ENCODE measurements at places on chromosomes 6 and 20. TPM values are rescaled to one million over a fixed set of nuclear protein-coding genes. Genes with fewer than 3 reads are reported as not detected.

GRCh38 chr20:49054056-49054643 is 8.0 kb downstream of the CSE1L start:
- H3K4me1 ChIP-seq: peaks cover 5% of the 10 kb centered on the region
- DNase-seq: no peak
- no peaks in the 10 kb centered on the region for H3K27me3 ChIP-seq
- H3K27ac ChIP-seq: no peak overlapping the region

GRCh38 chr6:121756666-121757065 is 321.2 kb downstream of the GJA1 start:
- no peaks in the 10 kb centered on the region for H3K36me3 ChIP-seq
- H3K4me3 ChIP-seq: no peak overlapping the region
- no peak overlapping the region for H3K27ac ChIP-seq
- DNase-seq: no peak
- no peaks in the 10 kb centered on the region for H3K27me3 ChIP-seq

DNA sequence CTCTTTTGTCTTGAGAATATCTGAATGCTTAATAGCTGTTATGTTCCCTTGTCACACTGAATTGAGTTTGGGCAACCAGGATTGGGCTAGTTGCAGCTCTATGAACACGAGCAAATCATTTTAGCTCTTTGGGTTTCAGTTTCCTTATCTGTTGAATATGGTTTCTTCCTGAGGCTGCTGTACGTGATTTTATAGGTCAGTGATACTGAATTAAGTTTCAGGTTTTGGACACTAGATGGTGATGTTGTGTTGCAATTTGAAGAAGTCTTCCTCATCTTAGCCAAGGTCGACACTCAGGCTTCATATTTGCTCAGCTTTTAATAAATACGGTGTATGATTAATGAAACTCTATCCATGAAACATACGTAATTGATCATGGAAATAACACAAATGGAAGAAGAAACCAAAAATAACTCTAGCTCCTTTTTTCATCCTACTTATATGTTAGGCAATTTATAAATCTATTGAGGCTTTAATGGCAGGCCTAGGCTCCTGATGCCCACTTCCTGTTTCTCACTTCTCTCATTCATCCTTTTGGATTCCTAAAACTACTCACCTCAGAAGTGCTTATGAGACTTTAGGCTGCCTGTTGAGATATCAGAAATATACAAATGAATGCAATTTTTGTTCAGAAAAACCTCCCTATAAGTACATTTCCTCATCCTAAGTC is 354.1 kb upstream of the MAP3K7 start:
- no peaks in the 10 kb centered on the region for H3K27me3 ChIP-seq
- H3K27ac ChIP-seq: no peak overlapping the region
- no peak overlapping the region for H3K4me3 ChIP-seq
- DNase-seq: no peak
- H3K36me3 ChIP-seq: no peaks in the 10 kb centered on the region

NOL4L gene
- 16.8 TPM for polyA plus RNA-seq

SMLR1 gene
- polyA plus RNA-seq: not detected

- H3K4me3 ChIP-seq: no peak overlapping the region
- no peaks in the 10 kb centered on the region for H3K36me3 ChIP-seq
- no peak overlapping the region for H3K27ac ChIP-seq
These were observed 248.4 kb downstream of the MYLK4 start for GRCh38 chr6:2502096-2502997.

DNA sequence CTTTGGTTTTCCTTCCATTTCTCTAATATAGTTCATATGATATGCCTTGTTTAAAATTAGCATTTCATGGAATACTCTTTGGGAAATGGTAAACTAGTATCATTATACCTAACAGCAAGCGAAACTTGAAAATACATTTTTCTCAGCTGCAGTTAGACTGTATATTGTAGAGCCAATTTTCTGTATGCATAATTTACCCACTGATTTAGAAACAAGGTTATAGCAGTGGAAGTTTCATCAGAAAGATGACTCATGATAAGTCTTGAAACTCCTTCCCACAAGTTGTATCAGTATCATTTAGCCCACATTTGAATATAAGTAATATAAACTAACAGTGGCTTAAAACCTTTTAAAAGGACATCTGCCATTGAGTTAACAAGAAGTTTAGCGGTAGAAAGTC is 164.8 kb upstream of the BMP5 start:
- no peak for DNase-seq
- no peak overlapping the region for H3K27ac ChIP-seq
- no peaks in the 10 kb centered on the region for H3K36me3 ChIP-seq
- no peaks in the 10 kb centered on the region for H3K4me1 ChIP-seq
- H3K4me3 ChIP-seq: no peak overlapping the region
- no peaks in the 10 kb centered on the region for H3K27me3 ChIP-seq

DNA sequence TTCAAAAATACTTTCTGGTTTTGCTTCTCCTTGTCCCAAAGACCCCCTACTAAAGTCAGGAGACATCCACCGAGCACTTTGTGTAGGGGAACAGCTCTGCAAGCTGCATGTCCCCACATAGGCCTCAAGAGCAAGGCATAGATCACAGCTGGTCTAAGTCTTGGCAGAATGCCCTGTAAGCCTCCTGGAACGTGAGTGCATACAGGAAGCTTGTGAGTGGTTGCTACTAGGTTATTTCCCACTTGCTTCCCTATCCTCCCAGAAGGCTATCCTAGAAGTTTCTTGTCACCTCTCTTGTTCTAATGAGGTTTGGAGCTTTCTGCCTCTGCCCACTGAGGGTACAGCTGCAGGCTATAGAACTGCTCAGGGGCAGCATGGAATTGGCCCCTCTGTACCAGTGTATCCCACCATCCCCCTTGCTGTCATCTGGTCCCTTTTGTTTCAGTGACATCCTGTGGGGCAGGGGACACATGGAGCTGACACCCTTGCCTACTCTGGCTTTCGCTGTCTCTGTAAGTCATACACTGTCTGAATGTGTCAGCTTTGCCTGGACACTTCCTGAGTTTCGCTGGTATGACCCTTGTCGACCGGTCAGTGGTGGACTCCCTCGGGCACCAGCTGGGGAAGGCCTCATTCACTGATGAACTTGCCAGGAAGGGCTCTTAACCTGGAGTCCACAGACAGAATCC is 35.6 kb upstream of the KCNK16 start:
- H3K36me3 ChIP-seq: no peaks in the 10 kb centered on the region
- H3K27ac ChIP-seq: no peak overlapping the region
- H3K4me1 ChIP-seq: no peaks in the 10 kb centered on the region
- peak; percentile 76 for DNase-seq
- no peak overlapping the region for H3K4me3 ChIP-seq
- no peaks in the 10 kb centered on the region for H3K27me3 ChIP-seq

DNA sequence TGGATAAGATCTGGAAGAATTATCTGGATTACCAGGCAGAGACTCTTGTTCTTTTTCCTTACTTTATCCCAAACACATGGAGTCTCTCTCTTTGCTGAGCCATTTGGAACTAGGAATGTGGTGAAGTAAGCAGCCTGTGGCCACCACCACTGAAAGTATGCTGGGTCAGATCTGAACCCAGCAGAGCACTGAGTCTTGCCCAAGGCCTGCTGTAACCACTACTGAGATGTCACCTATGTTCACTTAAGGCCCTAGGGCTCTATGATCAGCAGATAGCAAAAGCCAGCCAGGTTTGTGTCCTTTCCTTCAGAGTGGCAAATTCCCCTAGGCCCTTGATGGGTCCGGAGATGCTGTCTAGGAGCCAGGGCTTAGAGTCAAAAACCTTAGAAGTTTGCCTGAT is 103.3 kb upstream of the PLN start:
- H3K4me1 ChIP-seq: no peaks in the 10 kb centered on the region
- no peak overlapping the region for H3K4me3 ChIP-seq
- H3K36me3 ChIP-seq: no peaks in the 10 kb centered on the region

DNA sequence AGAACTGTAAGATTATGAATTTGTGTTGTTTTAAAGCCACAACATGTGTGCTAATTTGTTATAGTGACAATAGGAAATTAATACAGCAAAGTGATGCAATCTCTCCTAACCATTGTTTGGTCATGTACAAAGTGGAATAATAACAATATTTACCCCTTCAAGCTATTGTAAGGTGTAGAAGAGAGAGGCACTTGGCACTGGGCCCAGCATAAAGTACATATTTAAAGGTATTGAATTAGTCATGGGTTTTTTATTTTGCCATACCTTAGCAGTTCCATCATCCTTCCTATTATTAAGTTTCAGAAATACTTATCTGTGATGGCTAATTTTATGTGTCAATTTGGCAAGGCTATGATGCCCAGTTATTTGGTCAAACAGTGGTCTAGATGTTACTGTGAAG is 322.4 kb upstream of the TSHZ2 start:
- no peak for DNase-seq
- H3K36me3 ChIP-seq: no peaks in the 10 kb centered on the region
- H3K4me3 ChIP-seq: no peak overlapping the region
- H3K27me3 ChIP-seq: no peaks in the 10 kb centered on the region
- H3K27ac ChIP-seq: no peak overlapping the region

DNA sequence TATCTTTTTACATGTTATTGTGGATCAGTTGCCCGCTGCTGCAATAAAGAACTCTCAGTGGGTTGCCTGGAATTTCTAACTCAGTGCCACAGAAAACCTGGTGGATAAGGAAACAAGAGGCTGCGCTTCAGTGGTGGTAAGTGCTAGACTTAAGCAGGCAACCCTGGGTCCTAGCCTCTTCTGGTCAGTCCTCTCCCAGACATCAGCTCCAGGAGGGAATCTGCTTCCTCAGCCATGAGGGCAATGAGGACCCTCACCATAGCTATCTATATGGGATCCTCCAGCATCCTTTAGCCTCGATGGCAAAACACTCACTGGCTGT is 490.7 kb upstream of the SULF2 start:
- H3K36me3 ChIP-seq: no peaks in the 10 kb centered on the region
- H3K27me3 ChIP-seq: no peaks in the 10 kb centered on the region
- no peak overlapping the region for H3K4me3 ChIP-seq
- DNase-seq: no peak
- no peak overlapping the region for H3K27ac ChIP-seq

DNA sequence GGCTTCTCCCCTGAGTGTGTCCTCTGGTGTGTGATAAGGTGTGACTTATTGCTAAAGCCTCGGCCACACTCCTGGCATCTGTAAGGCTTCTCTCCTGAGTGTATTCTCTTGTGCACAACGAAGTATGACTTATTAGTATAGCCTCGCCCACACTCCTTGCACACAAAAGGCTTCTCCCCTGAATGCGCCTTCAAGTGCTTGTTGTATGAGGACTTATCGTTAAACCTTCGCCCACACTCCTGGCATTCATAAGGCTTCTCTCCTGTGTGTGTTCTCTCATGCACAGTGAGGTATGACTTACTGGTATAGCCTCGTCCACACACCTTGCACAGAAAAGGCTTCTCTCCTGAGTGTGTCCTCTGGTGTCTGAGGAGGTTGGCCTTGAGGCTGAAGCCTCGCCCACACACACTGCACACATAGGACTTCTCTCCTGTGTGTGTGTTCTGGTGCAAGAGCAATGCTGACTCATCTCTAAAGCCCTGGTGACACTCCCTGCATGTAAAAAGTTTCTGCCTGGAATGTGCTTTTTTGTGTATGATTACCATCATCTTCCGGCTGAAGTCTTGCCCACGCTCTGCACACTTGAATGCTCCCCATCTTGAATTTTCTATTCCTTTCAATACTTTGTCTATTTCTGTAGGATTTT is 20.4 kb downstream of the ZNF337 start:
- H3K4me1 ChIP-seq: no peaks in the 10 kb centered on the region
- H3K4me3 ChIP-seq: no peak overlapping the region
- peaks cover 20% of the 10 kb centered on the region for H3K36me3 ChIP-seq
- no peaks in the 10 kb centered on the region for H3K27me3 ChIP-seq

GRCh38 chr6:33822575-33823395 is 19.0 kb upstream of the MLN start:
- H3K27me3 ChIP-seq: peaks cover 7% of the 10 kb centered on the region
- H3K27ac ChIP-seq: no peak overlapping the region
- DNase-seq: no peak
- no peaks in the 10 kb centered on the region for H3K4me1 ChIP-seq
- no peak overlapping the region for H3K4me3 ChIP-seq

GRCh38 chr6:34057191-34057590 is 88.7 kb downstream of the GRM4 start:
- no peaks in the 10 kb centered on the region for H3K36me3 ChIP-seq
- H3K27ac ChIP-seq: no peak overlapping the region
- no peak for DNase-seq
- H3K4me1 ChIP-seq: peaks cover 5% of the 10 kb centered on the region
- no peaks in the 10 kb centered on the region for H3K27me3 ChIP-seq
- no peak overlapping the region for H3K4me3 ChIP-seq

DNA sequence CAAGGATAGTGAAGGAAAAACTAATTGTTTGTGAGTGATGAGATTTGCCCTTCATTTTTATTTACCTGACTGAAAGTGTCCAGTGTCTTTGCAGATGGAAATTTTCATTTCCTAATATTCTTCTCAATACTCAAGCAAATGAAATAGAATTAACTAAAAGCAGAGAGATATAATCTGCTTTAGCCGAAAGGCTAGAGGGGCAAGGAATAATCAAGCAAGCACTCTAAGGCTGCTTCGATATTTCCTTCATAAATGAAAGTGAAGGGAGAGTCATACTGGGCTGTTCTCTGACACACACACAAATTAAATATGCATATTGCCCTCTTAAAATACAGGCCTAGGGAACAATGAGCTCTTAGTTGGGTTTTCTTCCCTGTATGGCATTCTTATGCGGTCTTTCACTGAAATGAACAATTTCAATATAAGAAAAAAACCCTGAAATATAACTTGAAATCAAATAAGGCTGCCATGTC is 47.5 kb upstream of the POPDC3 start:
- DNase-seq: no peak
- H3K27ac ChIP-seq: no peak overlapping the region
- H3K4me3 ChIP-seq: no peak overlapping the region
- H3K4me1 ChIP-seq: no peaks in the 10 kb centered on the region
- H3K27me3 ChIP-seq: no peaks in the 10 kb centered on the region

DNA sequence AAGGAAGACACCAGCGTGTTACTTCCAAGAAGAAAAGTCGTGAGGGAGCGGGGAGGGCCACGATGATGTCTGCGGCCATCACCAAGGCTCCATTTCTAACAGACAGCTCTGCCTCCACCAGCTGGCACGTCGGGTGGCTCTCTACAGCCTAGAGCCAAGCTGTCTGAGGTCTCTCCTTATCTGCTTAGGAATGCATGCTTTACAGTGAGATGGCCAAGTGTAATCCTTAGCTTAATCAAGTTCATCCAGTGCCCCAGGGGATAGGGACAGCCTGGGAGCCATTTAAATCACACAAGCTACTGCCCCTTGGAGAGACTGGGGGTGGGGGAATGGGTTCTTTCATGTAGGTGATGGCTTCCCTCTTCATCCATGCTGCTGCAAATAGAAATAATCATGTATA is 213.8 kb upstream of the CST7 start:
- H3K4me1 ChIP-seq: peaks cover 33% of the 10 kb centered on the region
- no peaks in the 10 kb centered on the region for H3K36me3 ChIP-seq
- no peak for DNase-seq
- no peaks in the 10 kb centered on the region for H3K27me3 ChIP-seq
- no peak overlapping the region for H3K4me3 ChIP-seq
- H3K27ac ChIP-seq: no peak overlapping the region

GRCh38 chr20:34024723-34025351 is 31.1 kb downstream of the RALY start:
- H3K4me1 ChIP-seq: peaks cover 41% of the 10 kb centered on the region
- H3K4me3 ChIP-seq: no peak overlapping the region
- H3K27me3 ChIP-seq: no peaks in the 10 kb centered on the region
- no peak overlapping the region for H3K27ac ChIP-seq

All from sigmoid colon (tissue), 7 donors.